ENCODE measurements at places on chromosomes 5 and 9.
A peak's percentile ranks its signal among the peaks of the same experiment; 100 is the strongest.

DNA sequence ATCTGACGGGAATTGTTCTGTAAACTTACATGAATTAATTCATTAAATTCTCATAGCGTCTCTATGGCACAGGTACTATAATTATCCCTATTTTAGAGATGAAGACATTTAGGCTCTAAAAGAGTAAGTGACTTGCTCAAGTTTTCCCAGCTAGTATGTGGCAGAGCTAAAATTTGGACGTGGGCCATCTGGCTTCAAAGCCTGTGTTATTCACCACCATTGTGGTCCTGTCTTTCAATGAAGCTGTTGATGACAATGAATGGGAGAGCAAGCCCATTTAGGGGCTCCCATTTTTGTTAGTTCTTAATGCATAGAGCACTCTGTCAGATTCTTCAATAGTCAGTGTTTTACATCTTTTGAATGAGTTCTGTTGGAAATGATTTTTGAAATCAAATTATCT is 236.0 kb upstream of the CD180 start:
- DNase-seq, result no peak

DNA sequence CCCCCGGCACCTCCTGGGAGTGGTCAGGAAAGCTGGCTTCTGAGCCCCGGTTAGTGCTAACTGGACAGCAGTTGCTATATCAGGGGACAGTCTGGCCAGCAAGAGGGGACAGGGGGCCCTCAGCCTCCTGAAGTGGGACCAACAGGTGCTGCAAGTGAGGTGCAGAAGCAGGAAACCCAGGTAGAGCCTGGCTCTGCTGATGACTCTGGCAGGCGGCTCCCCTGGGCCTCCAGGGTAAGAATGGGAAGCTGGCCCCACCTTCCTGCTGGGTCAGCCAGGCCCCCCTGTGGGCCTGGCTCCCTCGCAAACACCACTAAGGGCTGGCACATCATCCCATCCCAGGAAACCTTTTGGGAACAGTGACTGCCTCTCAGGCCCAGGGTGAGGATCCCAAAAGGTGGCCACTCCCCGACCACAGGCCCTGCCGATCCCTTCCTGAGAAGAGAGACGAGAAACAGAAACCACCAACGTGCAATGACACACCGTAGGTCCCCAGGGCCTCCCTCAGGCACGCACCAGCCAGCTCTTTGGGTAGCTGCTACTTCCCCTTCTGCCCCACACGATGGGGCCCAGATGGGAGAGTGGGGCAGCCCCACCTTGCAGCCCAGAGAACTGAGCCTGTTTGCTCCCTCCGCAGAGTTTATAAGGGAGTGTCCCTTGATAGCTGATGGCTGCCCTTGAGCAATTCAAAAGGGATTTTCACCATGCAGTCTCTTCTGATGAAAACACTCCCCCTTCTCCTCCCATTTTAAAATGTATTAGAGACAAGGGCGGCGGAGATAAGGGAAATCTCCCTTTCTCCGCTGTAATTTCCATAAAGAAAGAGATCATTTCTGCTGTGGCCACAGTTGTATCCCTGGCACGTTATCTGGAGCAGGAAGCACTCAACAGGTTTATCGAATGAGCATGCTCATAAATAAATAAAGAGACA is 76.8 kb downstream of the STK10 start:
- DNase-seq, result peak; percentile 60

DNA sequence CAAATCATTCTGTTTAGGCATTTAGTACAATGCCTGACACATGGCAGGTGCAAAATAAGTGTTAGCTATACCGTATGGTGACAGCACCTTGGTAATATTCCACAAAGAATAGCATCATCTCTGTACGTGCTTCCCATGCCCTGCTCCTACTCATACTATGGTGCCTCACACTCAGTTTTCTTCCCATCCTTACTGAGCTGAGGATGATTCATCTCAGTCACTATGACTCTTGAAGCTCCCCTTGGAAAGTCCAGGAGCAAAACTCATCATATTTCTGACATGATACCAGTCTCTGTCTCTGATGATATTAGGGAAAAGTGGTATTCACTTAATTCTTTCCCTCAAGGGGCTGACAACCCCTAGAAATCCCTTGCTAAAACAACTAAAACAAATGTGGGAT is 423.3 kb downstream of the EFNA5 start:
- DNase-seq, result no peak

GRCh38 chr5:122164070-122164435 is 34.7 kb downstream of the ZNF474 start:
- no peak for DNase-seq

- no peak for DNase-seq
Observed at GRCh38 chr5:35162848-35163709, 67.2 kb downstream of the PRLR start.

GRCh38 chr5:158054223-158055110 is 195.5 kb upstream of the CLINT1 start:
- peak; percentile 14 for DNase-seq
